ENCODE measurements at places on chromosomes 6 and 20. TPM values are rescaled to one million over a fixed set of nuclear protein-coding genes. Genes with fewer than 3 reads are reported as not detected.

DNA sequence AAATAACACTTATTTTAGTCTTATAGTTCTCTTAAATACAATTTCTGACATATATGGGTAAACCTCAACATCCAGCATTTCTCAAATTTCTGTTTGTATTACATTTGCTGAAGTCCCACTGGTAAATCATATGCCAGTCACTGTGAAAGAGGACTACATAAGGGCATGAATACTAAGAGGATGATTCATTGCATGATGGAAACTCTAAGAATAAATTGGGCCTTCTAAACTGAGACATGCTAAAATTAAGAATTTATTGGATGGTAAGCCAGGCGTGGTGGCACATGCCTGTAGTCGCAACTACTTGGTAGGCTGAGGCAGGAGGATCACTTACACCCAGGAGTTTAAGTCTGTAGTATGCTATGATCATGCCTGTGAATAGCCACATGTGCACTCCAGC, 12.1 kb downstream of the DEFB123 start:
- H3K27me3 ChIP-seq: no peaks in the 10 kb centered on the region
- H3K27ac ChIP-seq: no peak overlapping the region
- no peak overlapping the region for H3K4me3 ChIP-seq
- no peak for DNase-seq
- H3K4me1 ChIP-seq: no peaks in the 10 kb centered on the region

- H3K27me3 ChIP-seq: no peaks in the 10 kb centered on the region
- peaks cover 24% of the 10 kb centered on the region for H3K4me1 ChIP-seq
- H3K36me3 ChIP-seq: no peaks in the 10 kb centered on the region
- H3K4me3 ChIP-seq: no peak overlapping the region
- peak overlapping the region; percentile 29 for H3K27ac ChIP-seq
Observed at GRCh38 chr6:3402310-3403237, 54.3 kb downstream of the SLC22A23 start.

DNA sequence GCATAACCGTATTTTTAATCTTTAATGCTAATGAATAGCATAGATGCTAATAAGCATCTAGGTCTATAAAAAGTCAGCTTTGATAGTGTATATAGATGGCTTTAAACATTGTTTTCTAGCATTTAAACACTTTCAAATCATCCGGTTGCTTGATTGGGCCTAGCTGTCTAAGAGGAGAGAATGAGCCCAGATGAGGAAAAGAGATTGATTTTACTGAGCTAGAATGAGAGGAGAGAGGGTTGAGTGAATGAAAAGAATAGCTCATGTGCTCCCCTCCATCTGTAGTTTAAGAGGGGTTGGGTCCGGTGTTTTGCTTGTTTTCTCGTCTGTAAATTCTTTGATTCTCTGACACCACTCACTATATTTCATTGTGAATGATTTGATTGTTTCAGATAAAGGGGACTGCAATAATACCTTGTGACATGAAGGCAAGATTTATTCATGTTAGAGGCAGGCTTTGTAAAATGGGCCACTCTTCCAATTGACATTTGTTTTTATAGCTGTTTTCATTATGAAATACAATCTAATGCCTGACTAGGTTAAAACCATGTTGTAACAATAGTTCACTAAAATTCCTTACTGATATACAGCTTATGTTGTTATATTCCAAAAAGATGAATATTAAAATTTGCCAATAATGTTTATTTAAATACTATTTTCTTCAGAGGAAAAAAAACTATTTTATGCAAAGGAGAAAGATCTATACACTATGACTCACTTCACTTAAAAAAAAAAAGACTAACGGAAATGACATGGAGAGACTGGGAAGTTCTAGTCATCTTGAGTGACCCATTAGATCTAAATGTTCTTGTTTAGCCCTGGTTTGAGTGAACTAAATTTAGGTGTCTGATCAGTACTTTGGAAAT, 3.2 kb downstream of the PTPN1 start:
- H3K4me3 ChIP-seq: no peak overlapping the region
- DNase-seq: no peak
- peaks cover 11% of the 10 kb centered on the region for H3K4me1 ChIP-seq
- H3K36me3 ChIP-seq: no peaks in the 10 kb centered on the region

DNA sequence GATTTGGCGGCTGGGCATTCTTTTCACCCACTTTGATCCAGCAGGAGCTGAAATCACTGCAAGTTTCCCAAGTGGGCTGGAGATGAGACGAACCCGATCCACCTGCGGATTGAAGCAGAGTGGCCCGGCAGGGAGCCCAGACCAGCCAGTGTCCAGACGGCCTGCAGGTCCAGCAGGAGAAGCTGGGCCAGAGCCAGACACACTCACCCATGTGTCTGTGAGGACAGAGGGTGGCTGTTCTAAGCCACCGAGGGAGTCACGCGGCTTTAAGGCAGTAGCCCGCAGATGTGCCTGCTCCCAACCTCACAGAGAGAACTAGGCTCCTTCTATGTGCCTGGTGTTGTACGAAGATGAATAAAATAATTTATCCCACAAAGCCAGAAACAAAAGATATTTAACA, 200.7 kb downstream of the WDR27 start:
- H3K36me3 ChIP-seq: no peaks in the 10 kb centered on the region
- H3K4me1 ChIP-seq: no peaks in the 10 kb centered on the region
- H3K27me3 ChIP-seq: no peaks in the 10 kb centered on the region

DNA sequence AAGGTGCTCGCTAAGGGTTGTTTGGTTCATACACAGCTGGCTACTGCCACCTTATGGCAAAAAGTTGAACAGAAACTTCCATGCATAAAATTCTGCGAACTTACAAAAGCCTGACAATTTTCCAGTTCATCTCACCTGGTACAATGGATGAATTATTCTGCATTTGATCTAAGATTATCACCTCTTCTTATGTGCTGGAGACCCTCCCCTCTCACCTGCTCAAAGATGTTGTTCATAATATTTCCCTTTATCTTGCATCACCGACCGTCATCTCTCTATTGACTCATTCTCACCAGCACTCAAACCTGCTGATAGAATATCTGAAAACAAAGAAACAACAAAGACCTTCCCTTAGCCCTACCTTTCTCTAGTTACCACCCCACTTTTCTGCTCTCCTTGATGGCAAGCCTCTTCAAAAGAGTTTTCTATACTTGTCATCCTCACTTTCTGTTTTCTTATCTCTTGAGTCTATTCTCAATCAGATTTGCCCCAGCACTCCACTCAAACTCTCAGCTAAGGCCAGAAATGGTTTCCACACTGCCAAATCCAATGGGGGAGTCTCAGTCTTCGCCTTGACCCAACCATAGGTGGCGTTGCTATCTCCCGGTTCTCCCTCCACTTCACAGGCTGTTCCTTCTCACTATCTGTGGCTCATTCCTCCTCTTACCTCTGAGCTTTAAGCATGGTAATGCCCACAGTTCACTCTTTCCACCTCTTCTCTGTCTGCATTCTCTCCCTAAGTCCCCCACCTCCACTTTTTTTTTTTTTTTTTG, 25.8 kb downstream of the SNRNP48 start:
- H3K27me3 ChIP-seq: no peaks in the 10 kb centered on the region
- peak; percentile 48 for DNase-seq
- no peak overlapping the region for H3K27ac ChIP-seq
- no peak overlapping the region for H3K4me3 ChIP-seq
- H3K36me3 ChIP-seq: no peaks in the 10 kb centered on the region
- no peaks in the 10 kb centered on the region for H3K4me1 ChIP-seq

KLC4 gene
- total RNA-seq: 27.3 TPM

Data from prostate gland (tissue), 2 donors.